ENCODE measurements at places on chromosomes 6 and 20. TPM values are rescaled to one million over a fixed set of nuclear protein-coding genes. Genes with fewer than 3 reads are reported as not detected.

The TGM3 gene
- total RNA-seq = not detected

The HTR1B gene
- total RNA-seq = not detected

The TBC1D32 gene
- 14.2 TPM for total RNA-seq

The AVP gene
- not detected for total RNA-seq

- no peaks in the 10 kb centered on the region for H3K36me3 ChIP-seq
- no peak overlapping the region for H3K4me3 ChIP-seq
- no peak overlapping the region for H3K27ac ChIP-seq
Measured at GRCh38 chr6:10400330-10400729, 14.5 kb downstream of the TFAP2A start.

GRCh38 chr20:4051413-4052138, 36.2 kb upstream of the RNF24 start:
- no peak overlapping the region for H3K4me3 ChIP-seq
- H3K36me3 ChIP-seq = no peaks in the 10 kb centered on the region
- H3K4me1 ChIP-seq = no peaks in the 10 kb centered on the region

DNA sequence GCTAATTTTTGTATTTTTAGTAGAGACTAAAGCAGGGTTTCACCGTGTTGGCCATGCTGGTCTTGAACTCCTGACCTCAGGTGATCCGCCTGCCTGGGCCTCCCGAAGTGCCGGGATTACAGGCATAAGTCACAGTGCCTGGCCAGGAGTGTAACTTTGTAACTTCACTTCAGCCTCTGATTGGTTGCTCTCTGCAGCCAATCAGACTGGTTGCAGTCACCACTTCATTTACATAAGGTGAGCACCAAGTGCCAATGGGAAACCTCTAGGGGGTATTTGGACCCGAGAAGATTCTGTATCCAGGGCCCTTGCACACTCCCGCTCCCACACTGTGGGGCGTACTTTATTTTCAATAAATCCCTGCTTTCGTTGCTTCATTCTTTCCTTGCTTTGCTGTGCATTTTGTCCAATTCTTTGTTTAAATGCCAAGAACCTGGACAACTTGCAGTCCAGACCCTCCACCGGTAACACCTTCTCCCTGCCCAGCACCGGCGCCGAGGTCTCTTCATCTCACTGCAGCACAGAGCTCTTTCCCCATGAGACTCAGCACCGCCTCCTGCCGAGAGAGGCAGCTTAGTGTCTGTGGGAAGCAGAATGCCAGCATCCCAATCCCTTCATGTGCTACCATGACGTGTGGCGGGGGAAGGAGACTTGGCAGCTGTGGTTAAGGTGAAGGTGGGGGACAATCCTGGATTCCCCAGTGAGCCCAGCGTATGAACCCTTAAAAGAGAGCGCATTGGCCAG, 14.0 kb upstream of the MRGBP start:
- no peaks in the 10 kb centered on the region for H3K27me3 ChIP-seq
- DNase-seq = no peak
- H3K36me3 ChIP-seq = no peaks in the 10 kb centered on the region
- H3K4me1 ChIP-seq = peaks cover 6% of the 10 kb centered on the region

GRCh38 chr6:74579794-74580193, 626.1 kb downstream of the COL12A1 start:
- no peaks in the 10 kb centered on the region for H3K36me3 ChIP-seq
- H3K27ac ChIP-seq = no peak overlapping the region
- no peak overlapping the region for H3K4me3 ChIP-seq
- H3K27me3 ChIP-seq = no peaks in the 10 kb centered on the region

DNA sequence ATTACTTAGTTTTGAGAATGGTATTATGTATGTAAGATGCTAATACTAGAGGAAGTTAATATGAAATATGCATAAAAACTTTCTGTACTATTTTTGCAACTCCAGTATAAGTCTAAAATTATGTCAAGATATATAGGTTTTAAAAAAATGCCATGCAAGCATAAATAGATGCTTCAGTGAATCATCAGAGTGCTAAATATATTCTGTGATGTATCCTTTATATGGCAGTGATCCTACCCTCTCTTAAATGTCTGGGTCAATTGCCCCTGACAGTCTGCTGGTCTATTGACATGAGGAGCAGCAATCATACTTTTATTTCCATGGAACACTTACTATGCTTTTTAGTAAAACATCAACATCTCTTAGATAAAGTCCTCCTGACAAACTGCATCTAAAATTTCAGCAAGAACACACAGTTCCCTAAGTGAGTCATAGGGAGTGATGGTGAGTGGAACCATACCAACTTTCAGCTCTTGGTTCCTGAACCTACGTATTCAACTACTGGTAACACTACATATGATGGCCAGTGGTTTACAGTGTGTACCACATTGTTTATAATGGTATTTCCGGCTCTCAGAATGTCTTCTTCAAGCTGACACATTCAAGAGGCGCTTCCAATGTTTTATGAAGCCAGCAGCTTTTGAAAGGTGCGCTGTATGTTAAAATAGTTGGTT, 928.7 kb upstream of the GJE1 start:
- H3K27me3 ChIP-seq = no peaks in the 10 kb centered on the region
- H3K27ac ChIP-seq = no peak overlapping the region
- no peak for DNase-seq
- H3K4me1 ChIP-seq = no peaks in the 10 kb centered on the region
- H3K4me3 ChIP-seq = no peak overlapping the region

All from natural killer cell (primary cell).